ENCODE measurements at places on chromosomes 4 and X.

DNA sequence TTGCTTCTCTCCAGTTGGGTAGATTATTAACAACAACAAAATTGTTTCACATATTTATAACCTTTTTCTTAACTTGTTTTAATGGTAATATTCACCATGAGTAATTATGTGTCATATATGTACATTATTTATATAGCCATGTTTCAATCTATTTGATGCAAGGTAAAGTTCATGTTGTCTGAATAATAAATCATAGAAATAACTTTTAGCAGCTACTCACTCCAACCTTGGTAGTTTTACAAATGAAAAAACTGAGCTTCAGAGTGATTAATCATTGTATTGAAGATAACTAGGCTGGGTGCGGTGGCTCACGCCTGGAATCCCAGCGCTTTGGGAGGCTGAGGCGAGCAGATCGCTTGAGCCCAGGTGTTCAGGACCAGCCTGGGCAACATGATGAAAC is 46.0 kb downstream of the TMA16 start:
- DNase-seq = no peak

DNA sequence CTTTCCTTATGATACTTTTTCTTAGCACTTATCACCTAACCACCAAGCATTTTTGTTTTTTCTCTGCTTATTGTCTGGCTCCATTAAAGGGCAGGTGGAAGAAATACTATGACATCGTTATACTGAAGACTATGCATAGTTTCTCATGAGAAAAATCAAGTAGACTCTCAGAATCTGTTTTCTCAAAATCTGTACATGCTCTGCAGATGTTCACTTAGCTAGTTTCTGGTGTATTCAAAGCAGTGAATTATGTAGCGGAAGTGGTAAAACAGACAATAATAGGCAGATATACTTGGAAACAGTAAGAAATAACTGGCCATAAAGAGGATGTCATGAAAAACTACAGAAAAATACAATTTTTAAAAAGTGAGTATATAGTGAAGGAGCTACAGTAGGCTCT is 146.0 kb downstream of the STIM2 start:
- no peak for DNase-seq

DNA sequence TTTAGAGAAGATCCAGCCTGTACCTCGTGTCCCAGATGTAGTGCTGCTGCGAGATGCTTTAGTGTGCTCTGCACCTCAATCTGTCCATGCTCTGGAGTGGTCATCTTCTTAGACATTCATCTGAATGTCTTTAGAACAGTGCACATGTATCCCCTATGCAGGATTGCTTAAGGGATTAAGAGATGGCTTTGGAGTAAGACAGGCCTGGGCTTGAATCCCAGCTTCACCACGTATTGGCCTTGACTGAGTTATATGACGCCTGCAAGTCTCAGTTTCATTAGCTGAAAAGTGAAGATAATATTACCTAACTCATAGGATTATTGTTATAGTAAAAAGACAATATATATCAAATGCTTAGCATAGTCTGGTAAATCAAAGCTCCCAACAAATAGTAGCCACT is 98.3 kb downstream of the NFKB1 start:
- DNase-seq = no peak

DNA sequence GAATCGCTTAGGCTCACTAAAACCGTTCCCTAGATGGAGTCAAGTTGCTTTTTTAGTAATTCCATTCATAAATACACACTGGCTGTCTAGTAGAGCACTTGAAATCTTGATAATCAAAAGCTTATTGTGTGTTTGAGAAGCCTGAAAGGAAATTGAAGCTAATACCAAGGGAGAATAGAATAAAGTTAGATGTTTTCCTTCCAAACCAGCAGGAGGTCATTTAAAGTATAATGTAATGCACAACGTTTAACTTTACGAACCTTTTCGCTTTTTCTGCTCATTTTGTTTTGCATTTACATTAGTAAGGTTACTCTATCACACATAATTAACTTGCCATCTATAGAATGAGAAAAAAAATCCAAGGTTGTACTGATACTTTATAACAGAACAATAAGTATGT is 440.9 kb downstream of the NKX6-1 start:
- no peak for DNase-seq

GRCh38 chrX:37997096-37997495 is 9.3 kb upstream of the SYTL5 start:
- DNase-seq = no peak

DNA sequence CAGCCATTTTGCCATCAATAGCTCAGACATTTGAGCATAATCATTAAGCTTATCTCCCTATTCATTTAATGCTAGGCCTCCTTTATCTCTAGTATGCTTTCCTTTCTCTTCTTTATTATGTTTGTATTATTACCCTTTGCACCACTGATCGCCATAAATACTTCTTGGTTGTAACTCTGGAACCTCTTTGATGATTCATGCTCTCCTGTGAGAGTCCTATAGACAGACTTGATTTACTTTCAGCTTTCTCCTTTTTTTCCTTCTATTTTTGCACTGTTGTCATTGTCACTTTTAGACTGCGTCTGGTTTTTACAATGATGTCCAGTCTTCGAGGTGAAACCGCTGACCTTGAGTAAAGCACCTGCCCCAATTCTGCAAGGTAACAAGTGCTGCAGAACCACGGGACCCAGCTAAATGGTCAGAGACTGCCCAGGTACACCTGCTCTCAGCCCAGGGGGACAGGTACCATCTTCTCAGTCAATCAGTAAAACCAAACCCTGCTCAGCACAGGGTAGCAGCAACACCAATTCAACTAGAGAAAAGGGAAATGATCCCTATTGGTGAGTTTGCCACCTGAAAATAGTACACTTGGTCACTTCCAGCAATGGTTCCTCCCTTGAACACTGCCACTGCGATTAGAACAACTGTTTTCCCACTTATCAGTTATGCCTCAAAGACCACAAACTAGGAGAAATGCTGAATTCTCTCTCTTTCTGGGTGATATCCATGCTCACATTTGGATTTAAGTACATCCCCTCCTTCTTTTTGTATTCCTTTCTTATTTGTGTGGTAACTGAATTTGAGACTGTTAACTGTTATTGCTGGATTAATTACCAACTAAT is 125.1 kb downstream of the MAML3 start:
- no peak for DNase-seq

- DNase-seq = no peak
Measured at GRCh38 chr4:159828687-159829086, 725.8 kb downstream of the RAPGEF2 start.

- no peak for DNase-seq
Measured at GRCh38 chr4:61128682-61129081, 71.4 kb upstream of the ADGRL3 start.

- DNase-seq = peak; percentile 62
Measured at GRCh38 chr4:112515198-112516065, 548 bp downstream of the NEUROG2 start.

GRCh38 chr4:103996637-103997036 is 276.9 kb upstream of the TACR3 start:
- DNase-seq = no peak

- no peak for DNase-seq
Measured at GRCh38 chrX:78514852-78515251, 144.3 kb downstream of the RTL3 start.

GRCh38 chr4:174156239-174156826 is 127.1 kb downstream of the FBXO8 start:
- DNase-seq = no peak

- DNase-seq = no peak
Measured at GRCh38 chr4:123587983-123588494, 191.4 kb downstream of the SPRY1 start.

DNA sequence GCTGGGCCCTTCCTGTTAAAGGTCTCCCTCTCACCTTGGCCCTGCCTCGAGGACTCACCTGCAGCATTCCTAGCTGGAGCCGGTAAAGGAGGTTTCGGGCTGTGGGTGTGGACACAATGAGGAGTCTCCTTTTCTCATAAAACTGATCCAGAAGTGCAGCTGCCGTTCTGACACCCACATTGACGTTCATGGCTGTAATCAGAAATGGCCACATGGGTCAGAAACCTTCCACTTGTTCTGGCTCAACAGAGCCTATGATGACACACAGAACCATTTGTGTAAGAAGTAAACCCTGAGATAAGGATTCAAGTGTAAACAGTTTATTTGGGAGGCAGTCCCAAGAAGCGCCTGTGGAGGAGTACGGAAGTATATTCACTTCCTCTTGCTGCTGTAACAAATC is 63.8 kb downstream of the SRPX start:
- DNase-seq = no peak

GRCh38 chrX:68932611-68933010 is 103.8 kb downstream of the EFNB1 start:
- DNase-seq = no peak

DNA sequence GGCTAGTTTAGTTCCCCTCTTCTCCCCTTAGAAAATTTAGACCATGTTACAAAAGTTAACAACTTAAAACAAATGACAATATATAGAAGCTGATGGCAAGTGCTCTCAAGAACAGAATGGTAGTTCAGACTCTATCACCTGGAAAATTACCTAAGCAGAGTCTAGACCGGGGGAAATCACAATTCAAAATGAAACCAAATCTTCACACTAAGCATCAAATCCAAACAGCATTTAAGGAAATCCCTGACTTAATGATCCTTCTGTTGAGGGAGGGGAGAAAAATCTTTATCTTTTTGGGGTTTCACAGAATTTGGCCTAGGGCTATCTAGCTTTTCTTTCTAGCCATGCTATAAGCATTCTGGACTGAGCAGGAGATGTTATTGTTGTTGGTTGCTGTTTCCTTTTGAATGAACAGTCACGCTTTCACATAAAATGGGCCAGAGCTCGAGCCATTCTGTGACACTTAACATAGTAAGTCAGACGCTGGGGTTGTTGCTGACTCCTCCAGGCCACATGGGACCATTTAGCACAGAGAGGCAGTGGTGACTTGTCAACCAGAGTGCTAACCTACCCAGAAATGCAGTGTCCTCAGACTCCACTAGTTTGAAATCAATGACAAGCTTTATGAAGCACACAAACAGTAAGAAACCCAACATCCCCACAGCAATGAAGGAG is 16.0 kb upstream of the LSM6 start:
- DNase-seq = no peak

- no peak for DNase-seq
Measured at GRCh38 chrX:39580043-39580442, 517.7 kb downstream of the BCOR start.
